Parietal lobe (tissue), 2 donors: ENCODE measurements at places on chromosomes 13 and 19. TPM values are rescaled to one million over a fixed set of nuclear protein-coding genes. Genes with fewer than 3 reads are reported as not detected.

Gene PEG3
- total RNA-seq = 63.5 TPM

Gene ACP7
- not detected for total RNA-seq

Gene FCAR
- not detected for total RNA-seq

Gene FEM1A
- total RNA-seq = 21.9 TPM
